ENCODE measurements at places on chromosomes 2 and 18.
A peak's percentile ranks its signal among the peaks of the same experiment; 100 is the strongest.

DNA sequence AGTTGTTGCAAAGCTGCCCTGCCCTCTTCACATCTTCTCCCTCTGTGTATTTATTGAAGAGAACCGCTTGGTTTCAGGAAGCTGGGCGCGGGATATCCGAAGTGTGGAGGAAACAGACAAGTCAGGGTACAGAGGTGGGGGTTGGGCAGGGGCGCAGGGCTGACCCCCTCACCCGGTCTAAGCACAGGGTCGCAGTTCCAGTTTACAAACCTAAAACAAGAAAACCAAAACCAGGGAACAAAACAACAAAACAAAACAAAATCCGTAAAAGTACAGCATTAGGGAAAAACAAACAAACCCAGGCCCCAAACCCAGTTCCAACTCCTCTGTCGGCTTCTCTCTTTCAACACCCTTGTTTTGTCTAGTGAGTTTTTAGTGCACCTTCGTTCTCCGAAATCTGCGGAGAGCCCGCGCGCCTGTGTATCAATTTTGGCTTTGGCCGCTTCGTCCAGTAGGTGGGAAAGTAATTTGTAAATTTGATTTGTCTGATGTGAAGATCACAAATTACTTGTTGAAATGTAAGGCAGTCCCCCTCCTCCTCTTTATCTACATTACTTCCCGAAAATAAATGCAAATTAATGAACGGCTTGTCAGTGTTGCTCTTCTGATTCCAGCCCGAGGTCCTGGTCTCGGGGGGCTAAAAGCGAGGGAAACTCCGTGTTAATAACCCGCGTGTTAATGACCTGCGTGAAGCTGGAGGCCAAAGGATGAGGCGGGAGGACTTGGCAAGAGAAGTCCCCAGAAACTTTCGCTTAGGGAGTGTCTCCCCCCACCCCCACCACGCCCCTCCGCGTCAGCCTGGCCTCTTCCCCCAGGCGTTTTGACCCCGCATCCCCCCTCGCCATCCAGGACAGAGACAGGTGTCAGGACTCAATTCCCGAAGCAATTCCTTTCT, 6.9 kb downstream of the OTX1 start:
- DNase-seq = no peak

- peak; percentile 85 for DNase-seq
These were observed 335.9 kb upstream of the NT5C1B start for GRCh38 chr2:18925296-18925695.

- no peak for DNase-seq
These were observed 33.5 kb upstream of the REL start for GRCh38 chr2:60847854-60848253.

GRCh38 chr2:182245963-182246362, 180.9 kb downstream of the PDE1A start:
- peak; percentile 56 for DNase-seq

DNA sequence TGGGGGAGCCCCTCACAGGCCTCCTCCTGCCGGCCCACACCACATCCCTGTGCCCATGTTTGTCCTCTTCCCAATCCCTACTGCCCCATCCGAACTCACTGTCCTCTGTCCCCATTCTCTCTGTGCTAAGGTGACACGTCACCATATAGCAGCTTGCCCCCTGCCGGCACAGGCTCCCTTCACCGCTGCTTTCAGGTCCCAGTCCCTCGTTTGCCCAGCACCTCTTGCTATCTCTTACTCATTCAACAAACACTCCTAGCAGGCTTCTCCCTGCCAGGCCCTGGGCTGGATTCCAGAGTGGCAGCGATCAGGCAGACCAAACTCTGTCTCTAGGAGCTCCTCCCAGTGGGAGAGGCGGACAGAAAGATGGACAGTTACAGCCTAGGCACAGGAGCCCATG, 74.3 kb downstream of the TFCP2L1 start:
- peak; percentile 44 for DNase-seq

GRCh38 chr2:72926811-72927465, 9.6 kb downstream of the EMX1 start:
- DNase-seq = no peak

DNA sequence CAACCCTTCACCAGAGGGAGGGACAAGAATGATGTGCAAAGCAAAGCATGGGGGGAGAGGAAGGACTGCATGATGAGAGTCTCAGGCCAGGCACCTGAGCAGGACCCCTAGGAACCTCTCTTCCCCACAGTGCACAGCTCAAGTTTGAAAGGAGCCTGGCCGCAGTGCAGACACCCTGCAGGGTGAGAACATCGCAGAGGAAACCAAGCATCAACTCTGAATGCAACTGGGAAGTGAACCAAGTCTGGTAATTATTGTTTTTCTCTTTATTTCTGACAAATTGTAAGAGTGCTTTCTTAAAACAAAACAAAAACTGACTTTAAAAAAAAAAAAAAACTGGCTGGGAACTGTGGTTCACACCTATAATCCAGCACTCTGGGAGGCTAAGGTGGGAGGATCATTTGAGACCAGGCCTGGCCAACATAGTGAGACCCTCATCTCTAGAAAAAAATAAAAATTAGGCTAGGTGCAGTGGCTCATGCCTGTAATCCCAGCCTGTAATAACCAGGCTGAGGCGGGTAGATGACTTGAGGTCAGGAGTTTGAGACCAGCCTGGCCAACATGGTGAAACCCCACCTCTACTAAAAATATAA, 15.3 kb downstream of the NPC1 start:
- DNase-seq = no peak

DNA sequence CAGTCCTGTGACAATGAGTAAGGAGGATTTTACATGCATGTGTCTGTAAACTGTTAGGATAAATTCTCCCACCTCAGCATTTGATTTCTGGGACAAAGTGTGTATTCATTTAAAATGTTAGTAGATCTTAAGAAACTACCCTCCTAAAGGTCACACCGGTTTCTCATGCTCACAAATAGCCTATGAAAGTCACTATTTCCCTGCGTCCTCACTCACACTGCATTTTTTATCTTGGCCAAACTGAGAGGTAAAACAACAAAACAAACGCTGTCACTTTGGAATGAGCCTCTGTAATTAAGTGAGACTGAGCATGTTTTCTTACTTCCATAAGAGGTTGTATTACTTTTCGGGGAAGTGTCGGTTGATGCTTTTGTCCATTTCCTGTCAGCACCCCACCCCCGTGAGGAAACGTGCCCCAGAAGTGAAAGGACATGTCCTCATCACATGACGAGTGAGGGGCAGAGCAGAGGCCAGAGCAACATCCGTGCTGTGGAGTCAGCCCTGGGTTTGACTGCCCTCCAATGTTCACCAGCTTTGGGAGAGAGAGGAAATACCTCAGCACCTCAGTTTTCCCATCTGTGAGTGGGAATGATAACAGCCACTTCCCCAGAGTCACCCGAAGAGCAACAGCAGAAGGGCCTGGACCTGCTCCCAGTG, 3.1 kb downstream of the GYPC start:
- DNase-seq = peak; percentile 29

- no peak for DNase-seq
These were observed 16.6 kb upstream of the CCNYL1 start for GRCh38 chr2:207694811-207695281.

DNA sequence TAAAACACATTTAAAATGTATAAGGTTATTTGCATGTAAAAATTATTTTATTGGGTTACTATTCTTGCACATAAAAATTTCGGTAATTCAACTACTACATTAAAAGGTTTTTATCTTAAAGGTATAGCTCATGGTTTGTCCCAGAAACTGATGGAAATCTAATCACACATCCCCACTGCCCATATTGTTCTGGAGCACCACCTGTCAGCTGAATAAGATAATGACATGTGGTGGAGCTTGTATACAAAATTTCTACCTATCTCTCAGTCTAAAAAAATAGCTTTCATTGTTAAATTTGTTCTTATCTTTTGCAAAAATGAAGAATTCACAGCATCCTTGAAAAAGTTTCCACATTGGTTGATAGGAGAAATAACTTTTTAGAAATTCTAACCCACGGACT, 18.3 kb downstream of the ERBB4 start:
- no peak for DNase-seq

GRCh38 chr2:240112914-240113690, 23.0 kb downstream of the COPS9 start:
- DNase-seq = no peak

- no peak for DNase-seq
These were observed 133.0 kb upstream of the CELF4 start for GRCh38 chr18:37698508-37699040.

- DNase-seq = no peak
These were observed 99.1 kb downstream of the GREB1L start for GRCh38 chr18:21341141-21341540.

DNA sequence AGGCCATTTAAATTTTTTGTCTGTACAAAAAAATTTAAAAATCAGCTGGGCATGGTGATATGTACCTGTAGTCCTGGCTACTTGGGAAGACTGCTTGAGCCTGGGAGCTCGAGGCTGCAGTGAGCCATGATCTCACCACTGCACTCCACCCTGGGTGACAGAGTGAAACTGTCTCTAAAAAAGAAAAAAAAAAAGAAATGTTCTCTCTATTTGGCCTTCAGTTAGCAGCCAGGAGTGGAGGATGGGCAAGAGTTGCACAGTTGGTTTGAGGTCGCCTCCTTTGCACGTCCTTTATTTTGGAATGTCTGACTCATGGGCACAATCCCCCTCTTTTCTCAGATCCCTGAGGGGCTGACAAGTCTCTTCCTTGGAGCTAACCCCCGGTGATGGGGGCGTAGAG, 26.3 kb downstream of the ITM2C start:
- DNase-seq = no peak

GRCh38 chr2:120210270-120210693, 12.9 kb downstream of the TMEM185B start:
- DNase-seq = no peak

DNA sequence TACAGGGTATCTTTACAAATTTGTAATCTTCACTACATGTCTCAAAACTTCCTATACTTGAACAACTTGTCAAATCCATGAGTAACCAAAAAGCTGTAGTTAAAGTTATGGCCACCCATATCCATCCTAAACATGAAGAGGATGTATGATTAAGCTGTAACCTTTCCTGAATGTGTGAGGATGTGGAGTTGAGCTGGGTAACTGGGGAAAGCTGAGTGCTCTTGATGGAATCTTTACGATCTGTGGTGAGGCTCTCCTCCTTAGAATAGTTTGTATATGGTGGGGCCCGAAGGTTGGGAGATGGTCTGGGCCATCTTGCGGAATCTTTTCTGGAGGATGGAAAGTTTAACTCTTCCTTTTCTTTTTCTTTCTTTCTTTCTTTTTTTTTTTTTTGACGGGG, 29.4 kb downstream of the DPP4 start:
- no peak for DNase-seq

- DNase-seq = peak; percentile 87
These were observed 310.8 kb downstream of the ERBB4 start for GRCh38 chr2:212227755-212228154.

- no peak for DNase-seq
These were observed 926.2 kb downstream of the TSN start for GRCh38 chr2:122681626-122682025.

GRCh38 chr2:239943991-239944631, 81.0 kb downstream of the NDUFA10 start:
- DNase-seq = no peak

DNA sequence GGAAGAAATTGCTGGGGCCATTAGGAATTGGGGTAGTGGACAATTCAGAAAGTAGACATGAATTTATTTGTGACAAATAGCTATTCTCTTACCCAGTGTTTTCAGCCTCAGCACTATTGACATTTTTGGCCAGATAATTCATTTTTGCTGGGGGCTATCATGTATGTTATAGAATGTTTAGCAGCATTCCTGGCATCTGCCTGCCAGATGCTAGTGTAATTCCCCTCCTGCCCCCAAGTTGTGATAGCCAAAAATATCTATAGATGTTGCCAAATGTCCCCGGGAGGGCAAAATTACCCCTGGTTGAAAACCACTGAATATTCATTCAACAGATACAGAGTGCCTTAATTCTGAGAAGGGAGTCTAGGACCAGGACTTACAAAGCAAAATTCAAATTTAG, 183.6 kb downstream of the BABAM2 start:
- no peak for DNase-seq

DNA sequence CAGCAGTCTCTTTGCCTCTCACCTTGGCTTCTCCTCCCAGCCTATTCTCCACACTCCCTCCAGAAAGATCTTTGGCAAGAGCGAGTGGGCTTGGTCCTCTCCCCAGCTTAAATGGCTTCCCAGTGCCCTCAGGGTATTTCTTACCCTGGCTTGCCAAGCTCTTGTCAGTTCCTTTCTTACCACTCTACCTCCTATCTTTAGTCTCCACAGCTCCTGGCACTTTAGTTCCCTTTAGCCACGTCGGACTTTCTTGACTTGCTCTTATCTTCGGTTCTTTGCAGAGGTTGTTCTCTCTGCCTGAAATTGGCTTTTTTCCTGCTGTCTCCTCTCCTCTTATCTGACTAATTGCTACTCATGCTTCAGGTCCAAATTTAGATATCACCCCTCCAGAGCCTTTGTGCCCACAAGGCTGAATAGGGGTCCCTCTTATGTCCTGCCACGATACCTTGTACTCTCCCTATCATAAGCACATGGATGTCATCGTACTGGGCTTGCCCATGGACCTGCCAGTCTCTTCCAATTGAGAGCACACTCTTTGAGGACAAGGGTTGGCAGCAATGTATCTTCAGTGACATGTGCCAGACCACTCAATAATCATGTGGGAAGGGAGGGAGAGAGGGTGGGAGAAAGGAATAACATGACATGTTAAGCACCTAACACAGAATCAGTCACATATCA, 131.7 kb upstream of the CTAGE1 start:
- no peak for DNase-seq

DNA sequence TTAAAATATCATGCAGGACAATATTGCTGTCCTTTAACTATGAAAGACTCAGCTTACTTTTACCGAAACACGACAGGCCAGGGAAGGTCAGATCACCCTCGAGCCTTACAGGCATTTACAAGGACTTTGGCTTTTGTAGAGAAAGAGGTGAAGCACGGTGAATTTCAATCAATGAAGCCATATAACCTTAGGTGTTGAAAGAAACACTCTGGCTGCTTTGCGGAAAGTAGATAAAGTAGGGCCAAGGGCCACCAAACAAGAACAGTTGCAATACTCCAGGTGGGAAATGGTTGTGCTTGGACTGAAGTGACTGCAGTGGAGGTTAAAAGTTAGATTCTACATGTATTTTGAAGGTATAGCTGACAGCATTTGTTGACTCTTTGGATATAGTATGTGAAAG, 80.5 kb downstream of the CERKL start:
- DNase-seq = no peak

DNA sequence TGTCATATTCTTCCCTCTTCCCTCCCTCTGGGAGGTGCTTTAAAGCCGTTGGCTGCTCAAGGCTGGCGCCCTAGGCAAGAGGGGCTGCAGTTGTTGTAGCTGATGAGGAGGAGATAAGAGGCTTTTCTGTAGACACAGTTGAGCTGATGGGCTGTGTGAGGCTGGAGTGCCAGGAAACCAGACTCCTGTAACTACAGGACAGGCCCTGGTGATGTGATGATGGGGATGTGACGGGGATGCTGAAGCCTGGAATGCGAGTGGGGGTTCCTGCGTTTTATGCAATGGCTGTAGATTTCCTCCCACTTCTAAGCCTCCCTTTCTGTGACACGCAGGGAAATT, 5.7 kb upstream of the EFR3B start:
- no peak for DNase-seq

DNA sequence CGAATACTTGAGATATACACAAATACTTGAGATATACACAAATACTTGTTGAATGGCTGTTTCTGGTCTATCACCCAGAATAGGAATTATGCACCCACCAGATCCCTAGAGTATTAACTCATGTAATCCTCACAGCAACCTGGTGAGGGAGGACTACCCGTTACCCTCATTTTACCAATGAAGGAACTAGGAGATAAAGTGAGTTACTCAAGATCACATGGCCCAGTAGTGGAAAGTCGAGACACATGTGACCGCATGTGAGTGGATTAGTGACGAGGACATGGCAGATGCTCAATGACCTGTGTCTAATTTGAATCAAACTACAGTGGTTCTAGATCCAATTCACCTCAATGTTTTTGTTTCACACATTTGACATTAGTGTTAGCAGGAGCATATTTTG, 2.4 kb downstream of the MOGAT1 start:
- no peak for DNase-seq

Data from renal cortical epithelial cell (primary cell).